Bronchial epithelial cell (primary cell): ENCODE measurements at places on chromosomes 1 and 21. TPM values are rescaled to one million over a fixed set of nuclear protein-coding genes. Genes with fewer than 3 reads are reported as not detected.

The CFHR2 gene
- not detected in 2 replicates for total RNA-seq

The CELA3A gene
- total RNA-seq, result not detected in 2 replicates

The CELA2A gene
- total RNA-seq, result not detected in 2 replicates

The TLR5 gene
- total RNA-seq, result 0.79 and 2.2 TPM in 2 replicates

The SLFNL1 gene
- total RNA-seq, result under 0.01 and 0.26 TPM in 2 replicates

The TIMM17A gene
- 53.4 and 74.9 TPM in 2 replicates for total RNA-seq

The ERRFI1 gene
- total RNA-seq, result 126 and 175 TPM in 2 replicates

The KCNA3 gene
- total RNA-seq, result not detected in 2 replicates

The GJA8 gene
- total RNA-seq, result not detected in 2 replicates

The CD2 gene
- not detected in 2 replicates for total RNA-seq

The TBCE gene
- total RNA-seq, result 16.4 and 25.0 TPM in 2 replicates

The RNF207 gene
- total RNA-seq, result 6.4 and 6.6 TPM in 2 replicates

The KRTAP19-1 gene
- total RNA-seq, result not detected in 2 replicates

The JMJD4 gene
- 20.9 and 27.9 TPM in 2 replicates for total RNA-seq

The PLA2G2C gene
- not detected in 2 replicates for total RNA-seq

The TTLL7 gene
- 0.79 and 1.2 TPM in 2 replicates for total RNA-seq

The EDARADD gene
- 2.6 and 3.5 TPM in 2 replicates for total RNA-seq

The IL22RA1 gene
- total RNA-seq, result 0.26 and 1.5 TPM in 2 replicates

The C2CD4D gene
- total RNA-seq, result not detected in 2 replicates

The CHI3L2 gene
- total RNA-seq, result 0.26 TPM in 1 of 2 replicates, not detected in the other

The OPRD1 gene
- total RNA-seq, result under 0.01 TPM in 2 replicates

The FAM72B gene
- 0.13 TPM in 1 of 2 replicates, not detected in the other for total RNA-seq

The OLIG1 gene
- not detected in 2 replicates for total RNA-seq

The TNFSF18 gene
- not detected in 2 replicates for total RNA-seq

The DCAF8 gene
- total RNA-seq, result 57.4 and 76.0 TPM in 2 replicates

The HMGN1 gene
- 341 and 362 TPM in 2 replicates for total RNA-seq

The TESK2 gene
- total RNA-seq, result 1.6 and 2.0 TPM in 2 replicates

The TEDDM1 gene
- total RNA-seq, result not detected in 2 replicates

The RNU1-2 gene
- total RNA-seq, result 2,323 and 5,262 TPM in 2 replicates

The BRINP3 gene
- total RNA-seq, result not detected in 2 replicates

The NR5A2 gene
- total RNA-seq, result not detected in 2 replicates

The DENND2D gene
- 23.7 and 24.3 TPM in 2 replicates for total RNA-seq

The SPRR2A gene
- total RNA-seq, result 1.3 and 3.8 TPM in 2 replicates

The FCRL4 gene
- not detected in 2 replicates for total RNA-seq

The OR10R2 gene
- total RNA-seq, result under 0.01 TPM in 1 of 2 replicates, not detected in the other

The ATP1A2 gene
- total RNA-seq, result not detected in 2 replicates
